ENCODE measurements at places on chromosomes 4 and X.

DNA sequence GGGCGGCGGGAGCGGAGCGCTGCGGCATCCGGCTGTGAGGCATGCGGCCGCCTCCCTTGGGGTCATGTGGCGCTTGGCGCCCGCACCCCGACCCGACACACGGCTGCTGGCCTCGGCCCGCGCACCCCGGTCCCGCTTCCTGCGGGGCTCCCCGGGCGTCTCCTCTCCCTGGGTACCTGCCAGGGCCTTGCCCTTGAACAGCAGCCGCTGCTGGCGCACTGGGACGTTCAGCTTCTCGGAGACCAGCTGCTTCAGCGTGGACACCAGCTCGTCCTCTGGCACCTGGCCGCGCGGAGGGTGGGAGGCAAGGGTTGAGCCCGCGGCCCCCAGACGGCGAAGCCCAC, 391 bp downstream of the UBL4A start:
- no peak for DNase-seq

DNA sequence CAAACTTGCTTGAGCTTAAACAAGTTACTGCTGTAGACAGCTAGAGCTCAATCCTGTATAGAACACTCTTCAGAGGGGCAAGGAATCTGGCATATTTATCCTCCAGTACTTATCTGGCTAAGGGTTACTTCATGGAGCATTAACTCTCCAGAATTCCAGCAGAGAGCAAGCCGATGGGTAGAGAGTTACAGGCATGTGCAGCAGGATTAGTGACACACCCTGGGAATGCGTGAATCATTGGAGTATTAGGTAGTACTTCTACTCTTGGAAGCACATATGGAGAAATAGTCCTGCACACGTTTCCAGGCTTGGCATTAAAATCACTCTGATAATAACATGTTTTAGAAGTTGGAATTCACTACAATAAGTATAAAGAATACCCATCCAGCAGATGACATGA, 35.4 kb downstream of the GRXCR1 start:
- no peak for DNase-seq

DNA sequence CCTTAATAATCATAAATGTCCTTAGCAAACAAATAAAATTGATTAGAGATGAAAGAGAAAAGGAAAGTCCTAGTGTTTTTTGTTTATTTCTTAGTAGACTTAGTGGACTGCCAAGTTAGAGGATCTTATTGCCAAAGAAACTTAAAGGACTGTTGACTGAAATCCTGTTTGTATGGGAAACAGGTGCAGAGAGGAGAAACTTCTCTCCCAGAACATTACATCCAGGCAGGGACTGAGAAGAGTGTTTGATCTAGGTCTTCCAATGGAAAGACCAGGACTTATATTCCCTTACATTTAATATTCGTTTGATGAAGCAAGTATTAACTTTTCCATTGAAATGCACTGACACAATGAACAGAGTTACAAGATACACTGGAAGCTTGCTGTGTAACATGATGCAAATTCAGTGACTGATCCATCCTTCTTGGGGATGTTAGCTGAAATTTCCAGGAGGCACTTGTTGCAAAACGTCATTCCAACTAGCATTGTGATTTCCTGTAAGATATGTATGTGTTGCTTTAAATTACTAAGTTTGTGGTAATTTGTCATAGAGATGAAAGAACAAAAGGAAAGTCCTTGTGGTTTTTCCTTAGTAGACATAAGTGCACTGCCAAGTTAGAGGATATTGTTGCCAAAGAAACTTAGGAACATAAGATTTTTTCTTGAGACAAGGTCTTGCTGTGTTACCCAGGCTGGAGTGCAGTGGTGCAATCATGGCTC, 505.6 kb downstream of the STIM2 start:
- DNase-seq, result peak; percentile 65

DNA sequence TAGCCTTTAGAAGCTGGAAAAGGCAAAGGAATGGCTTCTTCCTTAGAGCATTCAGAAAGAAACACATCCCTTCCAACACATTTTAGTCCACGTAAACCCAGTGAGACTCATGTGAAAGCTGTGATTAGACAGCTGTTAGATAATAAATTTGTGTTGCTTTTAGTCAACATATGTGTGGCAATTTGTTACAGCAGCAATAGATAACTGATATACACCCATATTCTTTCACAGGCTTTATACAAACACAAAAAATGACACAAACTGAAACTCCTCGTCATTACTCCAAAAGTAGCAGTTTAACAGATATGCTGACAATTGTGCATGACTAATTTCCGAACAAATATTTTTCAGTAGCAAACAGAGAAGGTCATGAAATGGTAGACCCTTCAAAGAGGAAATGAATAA, 65.3 kb downstream of the ANTXR2 start:
- DNase-seq, result no peak

- DNase-seq, result no peak
Measured at GRCh38 chrX:23103546-23103945, 103.8 kb downstream of the DDX53 start.

DNA sequence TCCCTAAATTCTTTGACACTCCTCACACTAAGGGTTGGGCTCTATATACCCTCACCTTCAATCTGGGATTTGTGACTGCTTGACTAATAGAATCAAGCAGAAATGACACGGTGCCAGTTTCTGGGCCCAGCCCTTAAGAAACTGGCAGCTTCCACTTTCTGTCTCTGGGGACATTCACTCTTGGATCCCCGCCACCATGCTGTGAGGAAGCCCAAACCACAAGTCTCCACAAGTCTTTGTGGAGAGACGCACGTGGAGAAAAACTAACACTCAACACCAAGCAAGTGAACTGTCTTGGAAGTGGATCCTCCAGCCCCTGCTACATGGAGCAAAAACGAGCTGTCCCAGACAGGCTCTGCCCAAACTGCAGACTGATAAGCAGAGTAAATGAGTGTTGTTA, 1.1 kb upstream of the EDNRA start:
- DNase-seq, result peak; percentile 75

GRCh38 chr4:610411-611261, 14.7 kb upstream of the PDE6B start:
- DNase-seq, result no peak

- DNase-seq, result no peak
Measured at GRCh38 chr4:93983140-93983539, 154.6 kb downstream of the ATOH1 start.

DNA sequence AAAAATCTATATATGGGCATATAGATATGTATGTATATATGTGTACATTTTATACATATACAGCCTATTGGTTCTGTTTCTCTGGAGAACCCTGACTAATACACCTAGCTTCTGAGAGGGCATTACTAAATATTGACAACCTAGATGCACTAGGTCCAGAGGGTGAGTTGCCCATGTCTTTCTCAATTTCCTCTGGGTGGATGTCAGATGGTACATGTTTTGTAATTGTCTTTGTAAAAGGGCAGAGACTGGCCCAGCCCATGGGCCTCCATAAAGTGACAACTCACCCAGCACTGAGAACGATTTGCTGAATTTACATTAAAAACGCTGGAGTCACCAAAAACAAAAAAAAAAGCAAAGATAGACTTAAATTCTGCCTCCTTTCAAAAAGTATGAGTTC, 198.5 kb upstream of the FAM241A start:
- no peak for DNase-seq
